ENCODE measurements at places on chromosomes 16 and 17. TPM values are rescaled to one million over a fixed set of nuclear protein-coding genes. Genes with fewer than 3 reads are reported as not detected.

Gene ZFPM1
- 24.0 TPM for total RNA-seq

Gene AXIN2
- total RNA-seq, result 29.2 TPM

Gene CACNG4
- 32.1 TPM for total RNA-seq

Gene XAF1
- total RNA-seq, result 2.1 TPM

Gene WDR90
- 102 TPM for total RNA-seq

Gene TEKT1
- total RNA-seq, result 1.6 TPM

Gene CA4
- total RNA-seq, result 11.4 TPM

Gene SLC5A11
- total RNA-seq, result 0.45 TPM

Gene CCL16
- not detected for total RNA-seq

Gene DNAI2
- total RNA-seq, result 0.87 TPM

Gene MLST8
- total RNA-seq, result 56.8 TPM

Gene CD300LB
- total RNA-seq, result not detected

Gene SLC6A2
- total RNA-seq, result 12.7 TPM

Gene EPX
- not detected for total RNA-seq

Gene MAP3K14
- 10.4 TPM for total RNA-seq

Gene PPM1E
- total RNA-seq, result 1.1 TPM

Gene ADAD2
- not detected for total RNA-seq

GRCh38 chr16:9258423-9259051 is 167.1 kb downstream of the HAPSTR1 start:
- DNase-seq, result no peak

DNA sequence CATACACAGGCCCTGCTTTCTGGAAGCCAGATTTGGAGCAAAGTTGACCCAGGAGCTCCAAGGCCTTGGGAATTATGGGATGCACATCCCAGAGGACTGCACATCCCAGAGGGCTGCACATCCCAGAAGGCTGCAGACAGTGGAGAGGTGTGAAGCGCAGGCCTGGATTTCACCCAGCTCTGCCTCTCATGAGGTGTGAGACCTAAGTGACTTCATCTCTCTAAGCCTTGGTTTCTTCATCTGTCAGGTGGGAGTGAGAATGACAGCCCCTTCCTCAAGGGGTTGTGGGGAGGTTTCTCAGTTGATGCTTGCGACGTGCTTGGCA is 102.3 kb downstream of the GSG1L start:
- no peak for DNase-seq

DNA sequence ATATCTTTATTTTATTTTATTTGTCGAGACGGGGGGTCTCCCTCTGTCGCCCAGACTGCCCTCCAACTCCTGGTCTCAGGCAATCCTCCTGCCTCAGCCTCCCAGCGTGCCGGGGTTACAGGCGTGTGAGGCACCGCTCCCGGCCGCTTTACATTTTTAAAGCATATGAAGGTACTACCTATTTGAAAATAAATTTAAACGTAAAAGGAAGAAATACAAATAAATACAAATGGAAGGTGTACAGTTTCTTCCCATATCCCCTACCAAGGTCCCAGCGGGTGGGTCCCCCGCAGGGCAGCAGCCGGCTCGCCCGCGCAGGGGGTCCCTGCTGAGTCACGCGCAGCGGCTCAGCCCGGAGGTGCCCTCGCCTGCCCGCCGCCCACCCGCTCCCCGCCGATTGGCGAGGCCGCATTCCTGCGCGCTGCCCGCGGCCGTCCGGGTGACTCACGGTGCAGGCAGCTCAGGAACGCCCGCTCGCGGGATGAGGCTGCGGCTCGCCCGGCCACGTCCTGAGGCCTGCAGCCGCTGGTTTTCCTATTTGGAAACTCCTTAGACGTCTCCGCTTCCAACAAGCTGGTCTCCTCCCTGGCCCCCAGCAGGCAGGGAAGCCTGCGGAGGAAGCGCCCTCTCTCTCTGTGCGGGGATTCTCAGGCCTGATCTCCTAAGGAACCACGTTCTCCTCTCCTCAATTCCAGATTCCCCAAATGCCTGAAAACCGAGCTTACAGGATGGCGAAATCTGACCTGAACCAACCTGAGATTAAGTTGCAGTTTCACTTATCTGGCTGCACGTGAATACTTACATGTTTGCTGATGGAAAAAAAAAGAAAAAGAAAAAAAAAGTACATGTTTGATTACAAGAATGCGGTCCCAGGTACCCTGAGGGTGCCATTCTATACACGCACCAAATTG is 54.8 kb upstream of the MAP3K14 start:
- DNase-seq, result peak; percentile 93

- DNase-seq, result no peak
Observed at GRCh38 chr17:82003411-82004381, 19.0 kb downstream of the CENPX start.

DNA sequence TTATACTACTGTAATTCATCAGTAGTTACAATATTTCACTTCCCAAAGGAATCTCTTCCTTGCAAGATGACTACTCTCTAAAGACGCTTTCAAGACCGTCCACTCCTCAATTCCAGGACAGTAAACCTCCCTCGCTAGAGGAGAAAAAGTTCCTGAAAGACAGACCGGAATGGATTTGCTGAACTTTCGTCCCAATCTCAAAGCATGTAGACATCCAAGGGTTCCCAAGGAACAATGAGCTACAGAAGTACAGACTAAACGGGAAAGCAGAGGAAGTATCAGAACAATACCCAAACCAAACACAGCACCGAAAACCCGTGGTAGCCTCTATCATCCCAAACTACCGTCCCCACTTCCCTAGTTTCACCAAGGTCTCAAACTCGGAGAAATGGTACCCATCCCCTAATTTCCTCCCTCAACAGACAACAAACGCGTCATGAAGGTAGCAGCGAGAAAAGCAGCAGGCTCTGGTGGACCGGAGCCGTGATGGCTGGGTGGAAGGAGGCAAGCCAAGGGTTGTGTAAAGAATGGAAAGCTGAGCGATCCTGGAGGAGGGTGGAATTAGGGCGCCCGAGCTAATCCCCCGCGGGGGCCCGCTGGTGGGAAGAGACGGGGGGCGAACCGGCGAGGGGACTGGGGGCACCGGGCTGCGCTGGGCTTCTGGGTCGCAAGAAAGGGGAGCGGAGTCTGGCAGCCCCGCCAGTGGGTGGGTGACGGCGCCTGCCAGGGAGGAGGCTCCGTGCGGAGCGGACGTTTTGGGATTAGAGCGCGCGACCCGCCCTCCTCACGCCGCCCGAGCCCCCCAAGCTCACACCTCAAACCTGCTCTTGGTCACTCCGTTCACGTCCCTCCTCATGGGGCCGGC is 647 bp downstream of the FBXL20 start:
- DNase-seq, result no peak

GRCh38 chr16:80924372-80924978 is 82.2 kb downstream of the CMC2 start:
- DNase-seq, result no peak

DNA sequence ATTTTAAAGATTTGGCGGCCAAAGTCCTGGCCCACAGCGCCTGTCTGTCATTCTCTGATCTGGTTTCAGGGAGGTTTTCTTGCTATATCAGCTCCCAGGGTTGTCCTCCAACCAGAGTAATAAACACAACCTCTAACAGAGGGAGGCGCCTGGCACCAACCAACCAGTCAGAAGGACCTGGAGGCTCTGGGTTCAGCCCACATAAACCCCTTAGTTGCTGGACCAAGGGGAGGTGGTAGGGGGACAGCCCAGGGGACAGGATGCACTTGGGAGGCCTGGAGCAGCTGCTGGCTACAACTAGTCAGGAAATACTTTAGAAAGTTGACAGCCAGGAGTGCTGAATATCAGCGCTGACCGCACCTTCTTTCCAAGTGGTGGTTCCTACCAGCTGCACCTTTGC is 41.7 kb upstream of the CDRT4 start:
- DNase-seq, result no peak

DNA sequence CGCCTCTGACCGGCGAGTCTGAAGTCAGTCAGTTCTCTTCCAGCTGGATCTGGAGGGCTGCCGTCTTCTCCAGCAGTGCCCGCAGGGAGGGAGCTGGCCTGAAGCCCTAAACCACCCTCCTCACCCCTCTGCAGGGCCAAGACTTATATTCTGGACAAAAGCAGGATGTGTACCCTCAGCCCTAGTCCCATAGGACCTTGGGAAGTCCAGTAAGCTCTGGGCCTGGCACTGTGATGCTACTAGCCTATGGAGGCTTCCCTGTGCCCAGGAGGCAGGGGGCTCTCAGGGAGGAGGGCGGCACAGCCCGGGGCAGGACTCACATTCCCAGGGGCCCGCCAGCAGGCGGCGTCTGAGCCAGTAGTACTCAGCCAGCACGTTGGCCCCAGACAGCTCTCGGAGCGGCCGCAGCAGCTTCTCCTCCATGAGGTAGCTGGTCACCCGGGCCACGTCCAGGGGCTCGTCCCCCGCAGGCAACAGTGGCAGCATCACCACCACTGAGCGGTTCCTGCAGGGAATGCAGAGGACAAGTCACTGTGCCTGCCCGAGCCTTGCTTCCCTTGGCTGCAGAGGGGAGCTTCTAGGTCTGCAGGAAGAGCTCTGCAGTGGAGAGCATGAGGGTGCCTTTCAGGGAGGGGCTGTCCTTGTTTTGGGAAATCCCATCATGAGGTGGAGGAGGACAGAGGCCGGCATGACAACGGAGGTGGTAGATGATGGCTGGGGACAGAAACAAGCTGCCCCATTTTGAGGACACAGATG is 41.7 kb downstream of the RMI2 start:
- DNase-seq, result no peak

- no peak for DNase-seq
Observed at GRCh38 chr16:69318177-69318910, 7.2 kb downstream of the VPS4A start.

GRCh38 chr17:10357768-10358167 is 15.0 kb downstream of the MYH13 start:
- no peak for DNase-seq

GRCh38 chr16:79451196-79451816 is 149.2 kb downstream of the MAF start:
- no peak for DNase-seq

GRCh38 chr16:89048090-89048725 is 45.4 kb upstream of the ACSF3 start:
- no peak for DNase-seq

DNA sequence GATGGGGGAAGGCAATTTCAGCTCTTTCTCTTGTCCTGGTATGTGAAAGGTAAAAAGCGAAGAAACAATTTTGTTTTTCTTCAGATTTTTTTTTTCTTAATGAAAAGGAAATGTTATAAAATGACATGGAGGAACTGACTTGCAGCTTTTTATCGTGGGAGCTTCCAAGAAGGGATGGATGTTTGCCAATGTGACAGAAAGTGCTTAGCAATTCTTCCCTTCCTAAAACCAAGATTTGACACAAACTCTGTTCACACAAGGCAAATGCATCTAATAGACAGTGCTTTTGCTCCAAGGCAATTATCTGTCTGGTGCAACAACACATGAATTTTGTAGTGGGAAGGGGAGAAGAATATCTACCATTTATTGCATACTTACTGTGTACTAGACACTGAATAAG is 988.5 kb downstream of the CDH11 start:
- no peak for DNase-seq

- DNase-seq, result no peak
Observed at GRCh38 chr17:59485946-59486345, 79.5 kb upstream of the DHX40 start.

GRCh38 chr17:67353929-67354574 is 12.3 kb downstream of the PSMD12 start:
- no peak for DNase-seq

DNA sequence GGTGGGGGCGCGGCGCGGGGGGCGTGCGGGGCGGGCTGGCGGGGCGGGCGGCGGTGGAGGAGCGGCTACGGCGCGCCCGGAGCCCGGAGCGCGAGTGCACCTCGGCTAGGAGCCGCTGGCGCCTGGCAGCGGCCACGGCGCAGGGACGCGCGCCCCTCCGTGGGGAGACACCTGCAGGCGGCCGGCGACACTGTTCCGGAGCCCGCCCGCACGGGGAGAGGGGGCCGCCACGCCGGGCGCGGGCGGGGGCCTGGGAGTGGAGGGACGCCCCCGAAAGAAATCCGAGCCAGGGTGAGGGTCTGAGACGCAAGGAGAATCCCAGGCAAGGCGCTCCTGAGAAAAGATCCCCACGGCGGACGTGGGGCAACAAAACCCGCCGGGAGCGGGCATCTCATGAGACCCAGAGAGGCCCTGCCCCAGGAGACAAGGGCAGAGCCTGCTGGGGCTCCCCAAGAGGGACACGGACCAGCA is at the start of gene GSG1L:
GSG1L (minus strand) TSS at position 124 of the 471 bp plus-strand sequence. CDS start 290 bp downstream, outside the sequence.
- no peak for DNase-seq

- no peak for DNase-seq
Observed at GRCh38 chr17:35612924-35613521, 25.9 kb downstream of the AP2B1 start.

GRCh38 chr16:58451265-58451689 is 48.7 kb upstream of the NDRG4 start:
- DNase-seq, result no peak

- no peak for DNase-seq
Observed at GRCh38 chr16:55756963-55757362, 75.9 kb downstream of the CES1 start.

DNA sequence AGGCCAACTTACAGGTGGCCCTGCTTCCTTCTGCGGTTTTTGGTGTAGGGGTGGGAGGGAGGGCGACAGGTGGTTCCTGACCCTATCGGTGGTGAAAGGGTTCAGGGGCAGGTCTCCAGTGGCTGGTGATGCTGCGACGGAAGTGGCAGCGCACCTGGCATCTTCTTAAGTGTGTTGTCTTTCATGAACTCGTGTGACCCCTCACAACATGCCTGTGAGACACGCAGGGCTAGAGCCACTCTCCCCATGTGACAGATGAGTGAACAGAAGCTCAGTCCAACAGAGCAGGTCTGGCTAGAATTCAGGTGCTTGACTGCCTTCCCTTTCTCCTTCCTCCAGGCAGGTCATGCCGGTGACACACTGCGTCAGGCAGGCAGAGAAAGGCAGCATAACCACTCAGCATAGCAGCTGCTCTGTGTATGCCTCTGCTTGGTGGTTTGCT is 8.0 kb downstream of the TNFAIP1 start:
- no peak for DNase-seq

- DNase-seq, result no peak
Observed at GRCh38 chr16:11202260-11203091, 53.5 kb downstream of the SOCS1 start.

DNA sequence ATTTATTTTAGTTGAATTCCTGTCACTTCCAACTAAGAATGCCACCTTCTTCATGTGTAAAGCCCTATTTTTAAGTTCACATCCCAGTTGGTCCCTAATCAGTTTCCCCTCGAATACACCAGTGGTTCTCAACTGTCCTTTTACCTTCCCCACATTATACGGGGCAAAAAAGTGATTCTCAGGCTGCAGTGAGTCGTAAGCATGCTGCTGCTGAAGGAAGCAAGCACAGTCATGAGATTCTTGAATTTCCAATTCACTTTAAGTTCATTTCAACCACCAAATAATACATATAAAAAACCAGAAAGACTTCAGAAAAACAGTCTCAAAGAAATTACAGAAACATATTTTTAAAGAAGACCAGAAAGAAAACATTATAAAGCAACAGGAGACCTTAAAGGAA is 47.9 kb downstream of the UBE2G1 start:
- DNase-seq, result no peak

GRCh38 chr16:24890746-24891145 is 45.0 kb downstream of the SLC5A11 start:
- DNase-seq, result no peak

DNA sequence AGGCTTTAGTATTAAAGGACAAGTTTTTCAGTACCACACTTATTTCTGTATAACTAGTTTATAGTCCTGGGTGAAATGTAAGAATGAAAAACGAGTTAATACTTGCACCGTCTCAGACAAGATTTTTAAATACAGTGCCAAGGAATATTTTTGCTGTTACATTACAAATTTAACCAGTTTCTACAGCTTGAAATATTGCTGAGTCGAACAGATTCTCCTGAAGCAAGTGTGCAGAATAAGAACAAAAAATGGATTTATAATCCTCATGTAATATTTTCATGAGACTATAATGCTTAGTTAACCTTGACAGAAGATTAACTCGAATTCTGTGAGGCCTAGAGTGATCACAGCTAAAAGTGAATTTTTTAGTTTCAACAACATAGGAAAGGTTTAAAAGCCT is 3.1 kb downstream of the NETO2 start:
- DNase-seq, result no peak
